Aortic smooth muscle cell (primary cell): ENCODE measurements at places on chromosomes 1 and 21. TPM values are rescaled to one million over a fixed set of nuclear protein-coding genes. Genes with fewer than 3 reads are reported as not detected.

The LCE1B gene
- not detected in 2 replicates for total RNA-seq

The FAM177B gene
- total RNA-seq = not detected in 2 replicates

The COL6A2 gene
- 1,217 and 1,284 TPM in 2 replicates for total RNA-seq

The FCAMR gene
- not detected in 2 replicates for total RNA-seq

The ROR1 gene
- total RNA-seq = 7.8 and 11.5 TPM in 2 replicates

The TAS1R1 gene
- total RNA-seq = 0.40 and 0.44 TPM in 2 replicates

The SLFNL1 gene
- total RNA-seq = 0.25 and 0.26 TPM in 2 replicates
